ENCODE measurements at places on chromosomes 12 and 14.

DNA sequence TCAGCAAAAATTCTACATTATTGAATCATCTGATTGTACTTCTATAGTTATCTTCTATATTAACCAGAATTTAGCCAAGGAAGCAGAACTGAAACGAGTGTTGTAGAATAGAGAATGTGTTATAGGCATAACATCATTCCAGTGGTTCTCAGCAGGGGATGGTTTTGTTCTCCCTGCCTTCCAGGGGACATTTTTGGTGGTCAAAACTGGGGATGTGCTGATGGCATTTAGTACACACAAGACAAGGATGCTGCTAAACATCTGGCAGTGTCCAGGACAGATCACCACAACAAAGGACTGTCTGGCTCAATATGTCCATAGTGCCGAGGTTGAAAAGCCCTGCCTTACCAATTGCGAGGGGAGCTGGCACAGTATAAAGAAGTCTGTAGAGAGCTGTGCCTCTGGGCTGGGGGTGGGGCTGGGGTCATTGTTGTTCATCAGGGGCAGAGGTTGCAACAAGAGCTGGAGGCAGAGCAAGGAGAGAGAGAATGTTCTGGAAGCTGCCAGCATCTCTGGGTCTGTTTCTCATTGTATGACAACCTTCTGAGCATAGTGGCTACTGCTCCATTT, 1472.8 kb downstream of the AACS start:
- DNase-seq, result no peak

DNA sequence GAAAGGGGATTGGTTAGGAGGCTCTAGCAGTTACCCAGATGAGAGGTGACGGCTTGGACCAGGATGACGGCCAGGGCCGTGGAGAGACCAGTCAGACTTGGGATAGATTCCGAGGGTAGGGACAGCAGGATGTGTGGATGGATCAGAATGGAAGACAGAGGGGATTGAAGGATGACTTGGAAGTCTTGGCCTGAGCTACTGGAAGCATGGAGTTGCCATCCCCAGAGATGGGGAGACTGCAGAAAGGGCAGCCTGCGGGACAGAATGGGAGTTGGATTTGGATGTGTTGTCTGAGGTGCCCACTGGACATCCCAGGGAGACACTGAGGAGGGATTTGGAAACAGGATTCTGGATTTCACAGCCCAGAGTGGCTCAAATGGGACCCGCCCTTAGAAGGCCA, 102.3 kb downstream of the CALM1 start:
- DNase-seq, result no peak

DNA sequence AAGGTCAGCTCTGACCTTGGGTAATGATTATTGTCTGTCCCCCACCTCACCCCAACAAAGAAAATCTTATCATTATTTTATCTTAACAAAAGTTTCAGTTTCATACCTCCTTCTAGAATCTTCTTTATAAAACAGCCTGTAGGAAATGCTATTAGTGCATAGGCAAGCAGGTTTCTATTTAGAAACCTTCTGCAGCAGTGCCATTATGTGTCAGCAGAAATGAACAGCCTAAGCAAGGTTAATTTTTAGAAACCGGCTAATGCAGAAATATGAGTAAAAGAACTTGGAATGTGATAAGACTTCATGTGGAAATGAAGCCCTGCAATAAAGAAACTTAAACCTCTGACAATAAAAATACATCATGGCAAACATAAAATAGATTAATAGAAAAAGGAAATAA, 814.4 kb downstream of the FSCB start:
- no peak for DNase-seq

DNA sequence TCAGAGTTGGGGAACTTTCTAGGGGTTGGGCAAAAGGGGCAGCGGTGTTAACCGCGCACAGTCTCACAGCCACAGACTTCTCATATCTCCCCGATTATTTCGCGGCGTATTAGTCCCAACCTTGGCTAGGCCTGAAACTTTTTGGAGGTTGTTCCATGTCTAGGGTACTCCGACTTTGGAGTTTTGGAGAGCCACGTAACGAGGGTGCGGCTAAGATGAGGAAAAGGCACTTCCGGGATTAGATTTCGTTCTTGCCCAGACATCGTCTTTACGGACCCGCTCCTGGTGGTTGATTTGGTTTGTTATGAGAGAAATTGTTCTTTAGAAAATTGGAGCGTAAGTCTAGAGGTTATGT, 513 bp downstream of the CCNK start:
- DNase-seq, result no peak

- no peak for DNase-seq
These were observed 127.3 kb downstream of the EFCAB11 start for GRCh38 chr14:89827265-89827664.

GRCh38 chr12:599756-600155, 63.5 kb downstream of the NINJ2 start:
- DNase-seq, result no peak

- no peak for DNase-seq
These were observed 16.0 kb upstream of the OR6S1 start for GRCh38 chr14:20657216-20658211.

DNA sequence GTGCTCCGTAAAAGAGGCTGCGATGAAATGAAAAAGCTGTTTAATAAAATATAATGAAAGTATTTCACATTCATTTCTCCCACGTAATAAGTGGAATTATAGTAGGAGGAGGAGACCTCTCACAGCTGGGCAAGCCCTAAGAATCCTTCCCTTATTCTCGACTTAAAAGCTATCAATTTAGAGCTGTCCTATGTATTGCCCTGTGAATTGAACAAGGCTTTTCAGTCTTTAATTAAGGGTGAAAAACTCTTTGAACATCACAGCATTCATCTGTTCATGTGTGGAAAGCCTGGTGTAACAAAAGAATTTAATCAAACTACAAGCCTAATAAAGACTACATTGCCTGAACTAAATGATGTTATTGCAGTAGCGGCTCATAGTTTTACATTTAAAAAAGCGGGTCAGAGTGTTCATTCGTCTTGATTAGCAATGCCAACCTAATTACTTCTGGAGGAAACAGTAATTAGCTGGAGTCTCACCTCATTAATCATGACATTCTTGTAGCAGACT, 142.0 kb downstream of the ETNK1 start:
- DNase-seq, result no peak

DNA sequence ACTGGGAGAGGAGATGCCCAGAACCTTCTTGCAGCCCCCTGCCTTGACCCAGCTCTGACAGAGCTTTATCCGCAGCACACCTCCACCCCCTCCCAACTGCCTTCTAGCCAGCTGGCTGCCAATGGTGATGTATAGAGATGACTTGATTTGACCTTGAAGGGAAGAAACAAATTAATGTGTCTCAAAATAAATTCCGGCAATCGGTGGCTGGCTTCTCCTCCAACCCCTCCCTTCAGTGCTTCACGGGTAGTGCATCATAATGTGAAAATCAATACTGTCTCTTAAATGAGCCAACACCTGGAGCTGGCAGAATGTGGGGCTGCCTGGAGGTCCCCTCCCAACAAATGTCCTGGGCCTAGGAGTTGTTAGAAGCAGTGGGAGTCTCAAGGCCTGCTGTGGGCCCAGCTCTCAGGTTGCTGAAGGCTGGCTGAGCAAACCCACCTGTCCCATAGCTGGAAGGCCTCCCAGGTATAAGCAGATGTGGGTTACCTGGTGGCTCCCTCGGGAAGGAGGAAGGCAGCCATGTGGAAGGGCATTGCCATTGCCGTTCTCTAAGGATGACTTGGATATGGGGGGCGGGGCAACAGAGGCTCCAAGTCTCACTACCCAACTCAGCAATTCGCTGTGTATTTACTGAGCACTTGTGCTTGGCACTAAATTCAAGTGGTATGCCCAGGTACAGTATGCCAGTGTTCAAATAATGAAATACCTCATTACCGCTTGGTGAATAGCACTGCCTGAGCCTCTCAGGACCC, 23.2 kb downstream of the HSPB8 start:
- no peak for DNase-seq

DNA sequence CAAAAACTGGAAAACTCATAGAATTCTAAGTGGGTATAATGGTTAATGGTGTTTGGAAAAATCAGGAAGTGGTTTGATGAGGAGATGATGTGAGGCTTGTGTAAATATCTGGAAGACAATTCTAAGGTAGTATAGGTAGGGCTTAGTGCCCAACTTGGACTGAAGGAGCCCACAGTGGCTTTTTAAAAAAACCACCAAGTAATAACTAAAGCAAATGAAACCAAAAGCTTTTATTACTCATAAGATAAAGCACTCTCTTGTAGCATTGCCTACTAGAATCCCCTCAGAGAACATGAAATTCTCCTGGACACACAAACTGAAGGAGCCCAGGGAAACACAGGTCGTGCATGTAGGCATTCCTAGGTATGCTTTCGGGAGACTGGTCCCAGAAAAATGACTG, 324.5 kb downstream of the NELL2 start:
- DNase-seq, result no peak

DNA sequence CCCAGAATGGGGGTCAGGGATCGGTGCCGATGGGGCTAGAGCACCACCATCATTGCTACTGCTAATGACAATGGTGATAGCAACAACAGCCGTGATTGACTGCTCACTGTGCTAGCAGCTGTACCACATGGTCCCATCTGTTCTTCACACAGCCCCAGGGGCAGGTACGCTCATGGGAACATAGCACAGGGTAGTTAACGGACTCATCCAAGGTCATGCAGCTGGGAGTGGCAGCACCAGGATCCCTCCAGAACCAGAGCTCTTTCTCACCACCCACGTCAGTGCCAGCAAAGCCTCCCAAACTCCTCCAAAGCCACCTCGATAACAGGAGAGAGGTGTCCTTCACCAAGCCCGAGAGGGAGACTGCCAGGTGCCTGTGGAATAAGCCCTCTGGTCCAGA, 11.2 kb upstream of the DYNC1H1 start:
- no peak for DNase-seq

GRCh38 chr14:64764641-64765520, 60.7 kb downstream of the PLEKHG3 start:
- DNase-seq, result no peak

GRCh38 chr14:70189456-70190077, 816 bp upstream of the SLC8A3 start:
- no peak for DNase-seq

DNA sequence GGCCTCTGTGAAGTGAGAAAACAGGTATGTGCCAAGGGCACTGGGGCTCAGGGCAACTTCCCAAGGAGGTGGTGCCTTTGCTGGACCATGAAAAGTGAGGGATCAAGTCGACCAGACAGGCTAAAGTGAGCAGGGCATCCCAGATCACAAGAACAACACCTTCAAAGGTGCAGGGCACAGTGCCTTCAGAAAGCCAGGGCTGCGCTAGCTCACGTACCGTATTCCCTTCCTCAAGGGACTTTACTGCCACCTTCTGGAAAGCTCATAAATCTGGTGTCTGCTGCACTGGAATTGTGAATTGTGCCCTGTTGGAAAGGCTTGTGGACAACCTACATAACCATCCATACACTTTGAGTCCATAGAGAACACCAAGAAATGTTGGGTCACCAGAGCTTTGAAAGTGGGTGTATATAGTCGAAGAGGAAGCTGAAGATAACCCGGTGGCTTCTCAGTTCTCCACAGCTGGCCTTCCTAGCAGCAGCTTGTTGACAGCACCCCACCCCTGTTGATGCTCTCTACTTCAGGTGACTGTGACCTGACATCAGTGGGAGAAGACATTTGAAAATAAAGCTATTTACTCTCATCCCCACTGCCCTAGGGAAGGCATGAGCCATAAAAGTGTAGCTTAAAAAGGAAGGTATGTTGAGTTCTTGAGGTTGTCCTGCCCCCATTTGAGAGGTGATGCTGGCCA, 24.5 kb downstream of the FIGNL2 start:
- no peak for DNase-seq

DNA sequence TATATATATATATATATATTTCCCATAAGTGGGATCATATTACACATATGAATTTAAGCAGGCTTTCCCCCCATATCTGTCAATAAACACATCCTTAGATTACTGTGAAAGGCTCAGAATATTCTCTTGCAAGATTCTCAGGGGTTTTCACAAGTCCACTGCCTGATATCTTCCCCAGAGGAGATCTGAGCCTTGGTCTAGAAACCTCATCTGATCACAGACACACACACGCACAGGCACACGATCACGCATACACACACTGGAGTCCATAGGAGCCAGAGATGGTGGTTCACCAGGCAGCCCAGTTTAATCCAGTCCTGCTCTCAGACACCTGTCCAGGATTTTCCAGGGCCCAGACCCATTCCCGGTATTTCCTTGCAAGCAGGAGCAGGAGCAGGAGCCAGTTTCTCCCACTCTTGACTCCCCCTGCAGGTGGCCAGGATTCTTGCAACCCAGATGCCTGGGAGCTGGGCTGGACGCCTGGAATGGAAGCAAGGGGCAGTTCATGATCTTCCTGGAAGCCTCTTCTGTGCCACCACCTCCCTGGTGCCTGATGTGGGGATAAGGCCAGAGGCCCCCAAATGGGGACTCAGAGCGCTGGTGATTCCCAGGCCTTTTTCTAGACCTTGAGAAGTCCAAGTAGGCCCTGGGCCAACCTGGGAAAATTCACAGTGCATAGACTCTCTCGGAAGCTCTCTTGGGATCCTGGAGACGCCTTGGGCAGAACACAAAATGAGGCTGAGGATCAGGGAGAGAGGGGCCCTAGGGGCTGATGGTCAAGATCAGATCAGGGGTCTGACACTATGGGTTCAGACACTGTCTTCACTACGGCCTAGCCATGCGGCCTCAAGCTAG, 16.5 kb upstream of the KRT78 start:
- DNase-seq, result no peak

DNA sequence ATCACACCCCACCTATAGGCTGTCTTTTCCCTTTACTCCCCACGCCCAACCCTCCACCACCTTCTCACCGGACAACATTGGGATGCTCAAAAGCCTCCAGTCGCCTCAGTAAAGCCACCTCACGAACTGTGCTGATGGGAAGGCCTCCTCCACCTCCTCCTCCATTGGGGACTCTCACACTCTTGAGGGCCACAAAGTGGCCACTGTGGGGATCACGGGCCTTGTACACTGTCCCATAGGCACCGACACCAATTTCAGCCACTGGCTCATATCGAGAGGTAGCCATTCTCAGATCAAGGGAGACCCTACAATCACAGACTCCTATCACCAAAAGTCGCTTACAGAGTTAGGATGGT, 700 bp downstream of the CDK4 start:
- no peak for DNase-seq

- no peak for DNase-seq
These were observed 42.2 kb downstream of the TPCN1 start for GRCh38 chr12:113263431-113263963.

DNA sequence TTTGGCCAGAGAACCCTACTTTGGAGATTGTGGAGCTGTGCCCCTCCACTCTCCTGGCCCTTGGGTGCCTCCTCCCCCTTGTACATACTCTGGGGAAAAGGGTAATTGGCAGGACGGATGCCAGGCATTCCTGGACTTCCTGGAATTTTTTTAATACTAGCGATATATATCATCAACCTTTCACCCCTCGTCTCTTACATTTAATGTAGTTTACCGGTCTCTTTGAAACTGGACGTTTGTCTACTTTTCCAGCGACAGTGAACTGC, 767 bp upstream of the CRY1 start:
- DNase-seq, result no peak

DNA sequence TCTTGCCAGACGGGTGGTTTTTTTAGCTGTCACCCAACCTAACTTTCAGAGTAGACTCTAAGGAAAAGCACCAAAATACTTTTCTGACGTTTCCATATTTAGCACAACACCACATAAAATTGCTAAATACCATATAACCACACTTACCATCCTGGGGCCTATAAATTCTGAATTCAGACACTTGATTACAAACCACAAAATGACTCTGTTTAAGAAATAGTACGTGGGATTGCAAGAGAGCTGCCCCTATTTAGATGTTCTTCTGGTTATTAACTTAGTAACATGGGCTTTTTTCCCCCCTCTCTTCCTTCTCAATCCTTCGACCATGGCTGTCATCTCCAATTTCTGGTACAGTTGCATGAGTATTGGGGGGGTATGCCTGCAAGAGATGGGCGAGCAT, 287.7 kb downstream of the BMP4 start:
- DNase-seq, result no peak

- no peak for DNase-seq
These were observed 18.0 kb downstream of the MFAP5 start for GRCh38 chr12:8644345-8645248.

Measured in caudate nucleus (tissue), 63 donors.